Endodermal cell (in vitro differentiated cells): ENCODE measurements at places on chromosomes 16 and 17. TPM values are rescaled to one million over a fixed set of nuclear protein-coding genes. Genes with fewer than 3 reads are reported as not detected.

- DNase-seq, result no peak
Measured at GRCh38 chr17:51813140-51813783, 345.3 kb downstream of the CA10 start.

- DNase-seq, result peak; percentile 97
Measured at GRCh38 chr17:44628243-44629188, 27.8 kb upstream of the MEIOC start.

Gene CACNG3
- total RNA-seq, result not detected in 3 replicates

GRCh38 chr16:48164907-48165715 is 9.3 kb upstream of the ABCC12 start:
- DNase-seq, result peak; percentile 94
